ENCODE measurements at places on chromosomes 1 and 21.

DNA sequence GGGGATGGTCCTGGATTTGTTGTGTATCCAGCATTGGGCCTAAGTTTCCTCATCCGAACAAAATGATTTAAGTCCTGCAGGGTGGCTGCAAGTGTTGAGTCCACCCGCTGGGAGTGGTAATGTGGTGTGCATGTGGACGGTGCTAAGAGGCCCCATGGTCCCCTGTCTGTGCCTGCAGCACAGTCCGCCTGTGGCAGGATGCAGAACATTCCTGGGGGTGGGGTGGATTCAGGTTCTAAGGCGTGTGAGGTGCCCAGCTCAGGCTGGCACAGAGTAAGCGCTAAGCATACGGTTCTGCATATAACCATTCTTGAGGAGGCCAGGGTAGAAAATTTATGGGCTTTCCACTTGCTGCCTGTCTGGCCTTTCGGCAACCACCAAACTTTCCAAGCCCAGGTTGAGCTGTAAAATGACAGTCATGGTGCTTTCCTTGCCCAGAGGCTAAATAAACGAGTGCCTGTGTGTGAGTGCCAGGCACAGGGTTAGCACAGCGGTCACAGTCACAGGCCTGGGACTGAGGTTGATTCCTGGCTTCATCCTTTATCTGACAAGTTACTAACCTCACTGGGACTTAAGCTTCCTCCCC is 30.7 kb downstream of the SLC2A1 start:
- peaks cover 53% of the 10 kb centered on the region for H3K4me1 ChIP-seq
- H3K27ac ChIP-seq: peak overlapping the region; percentile 15
- no peaks in the 10 kb centered on the region for H3K27me3 ChIP-seq
- peaks cover 59% of the 10 kb centered on the region for H3K36me3 ChIP-seq
- DNase-seq: no peak

- no peak for DNase-seq
- H3K4me3 ChIP-seq: no peak overlapping the region
- no peaks in the 10 kb centered on the region for H3K27me3 ChIP-seq
- H3K36me3 ChIP-seq: no peaks in the 10 kb centered on the region
These were observed 41.1 kb downstream of the KCNJ6 start for GRCh38 chr21:37874904-37875780.

GRCh38 chr1:205493241-205494085 is 11.0 kb upstream of the CDK18 start:
- H3K36me3 ChIP-seq: no peaks in the 10 kb centered on the region
- H3K4me1 ChIP-seq: no peaks in the 10 kb centered on the region
- no peak overlapping the region for H3K4me3 ChIP-seq
- no peak overlapping the region for H3K27ac ChIP-seq
- peaks cover 47% of the 10 kb centered on the region for H3K27me3 ChIP-seq
- no peak for DNase-seq

DNA sequence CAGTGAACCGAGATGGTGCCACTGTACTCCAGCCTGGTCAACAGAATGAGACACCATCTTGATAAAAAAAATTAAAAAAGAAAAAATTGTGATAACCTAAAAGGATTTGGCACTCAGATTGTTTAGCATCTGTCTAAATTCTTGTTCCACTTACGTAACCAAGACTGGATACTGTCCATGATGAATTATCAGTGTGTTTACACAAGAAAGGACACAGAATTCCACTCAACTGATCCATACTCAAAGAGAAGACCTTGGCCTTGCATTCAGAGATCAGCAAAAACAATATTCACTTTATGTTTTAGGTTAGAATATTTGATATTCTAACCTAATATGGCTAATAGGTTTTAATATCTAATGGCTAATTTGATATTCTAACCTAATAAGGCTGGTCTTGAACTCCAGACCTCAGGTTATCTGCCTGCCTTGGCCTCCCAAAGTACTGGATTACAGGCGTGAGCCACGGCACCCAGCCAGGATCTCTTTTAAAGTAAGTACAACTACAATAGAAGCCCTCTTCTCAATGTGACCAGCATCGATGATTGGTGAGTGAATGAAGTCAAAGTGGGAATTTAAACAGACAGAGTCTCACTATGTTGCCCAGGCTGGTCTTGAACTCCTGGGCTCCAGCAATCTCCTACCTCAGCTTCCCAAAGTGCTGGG is 43.1 kb upstream of the COX20 start:
- peaks cover 10% of the 10 kb centered on the region for H3K4me1 ChIP-seq
- H3K27me3 ChIP-seq: no peaks in the 10 kb centered on the region

All from B cell (primary cell).